PC-3 (cell line): ENCODE measurements at places on chromosomes 6 and 20. TPM values are rescaled to one million over a fixed set of nuclear protein-coding genes. Genes with fewer than 3 reads are reported as not detected.

CD24 gene
- total RNA-seq: 117 and 125 TPM in 2 replicates

RGS17 gene
- 0.40 and 1.4 TPM in 2 replicates for total RNA-seq

BEND3 gene
- 4.5 and 6.3 TPM in 2 replicates for total RNA-seq

- H3K36me3 ChIP-seq: no peaks in the 10 kb centered on the region
- H3K4me3 ChIP-seq: no peak overlapping the region
- H3K27me3 ChIP-seq: no peaks in the 10 kb centered on the region
- no peak overlapping the region for H3K27ac ChIP-seq
- H3K4me1 ChIP-seq: peaks cover 25% of the 10 kb centered on the region
These were observed 65.5 kb upstream of the BTN3A2 start for GRCh38 chr6:26299286-26300042.

GRCh38 chr6:3290149-3290930, 31.6 kb downstream of the PSMG4 start:
- H3K27ac ChIP-seq: no peak overlapping the region
- no peak overlapping the region for H3K4me3 ChIP-seq
- H3K4me1 ChIP-seq: peaks cover 6% of the 10 kb centered on the region; the same call in 1 of the 2 replicates
- H3K27me3 ChIP-seq: no peaks in the 10 kb centered on the region
